ENCODE measurements at places on chromosomes 11 and 22.

DNA sequence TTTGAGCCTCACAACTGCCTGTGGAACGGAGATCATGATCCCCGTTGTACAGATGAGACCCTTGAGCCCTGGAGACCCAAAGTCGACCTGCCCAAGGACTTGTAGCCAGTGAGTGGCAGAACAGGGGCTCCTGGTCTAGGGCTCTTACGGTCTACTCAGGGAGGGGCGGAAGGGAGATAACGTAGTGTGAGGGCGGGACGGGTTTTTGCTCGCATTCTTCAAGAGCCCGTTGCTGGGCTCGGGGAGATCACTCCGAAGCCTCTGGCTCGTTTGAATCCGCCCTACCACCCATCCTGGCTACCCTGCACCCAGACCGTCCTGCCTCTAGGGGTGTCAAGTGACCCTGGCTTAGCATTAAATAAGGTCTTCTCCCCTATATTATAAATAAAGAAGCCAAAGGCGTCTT is 639 bp downstream of the CRY2 start:
- peak; percentile 69 for DNase-seq

DNA sequence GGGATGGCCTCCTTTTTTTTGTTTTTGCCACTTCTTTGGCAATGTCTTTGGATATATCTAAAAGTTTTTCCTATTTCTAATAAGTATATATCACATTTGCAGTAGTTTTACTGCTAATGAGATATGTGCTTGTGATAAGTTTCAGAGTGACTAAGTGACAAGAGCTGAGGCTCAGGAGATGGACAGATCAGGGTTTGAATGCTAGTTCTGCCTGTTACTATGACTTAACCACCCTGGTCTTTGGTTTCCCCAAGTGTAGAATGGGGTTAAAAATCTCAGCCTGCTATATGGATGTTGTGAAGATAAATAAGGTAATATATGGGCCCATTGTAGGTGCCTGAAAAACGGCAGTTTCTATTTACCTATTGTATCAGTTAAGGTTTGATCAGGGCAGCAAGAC is 9.1 kb upstream of the MICAL2 start:
- DNase-seq, result peak; percentile 20

- DNase-seq, result peak; percentile 61
These were observed 186.2 kb downstream of the SPON1 start for GRCh38 chr11:14148653-14149273.

- DNase-seq, result no peak
These were observed 40.9 kb upstream of the SUSD2 start for GRCh38 chr22:24140357-24140756.

DNA sequence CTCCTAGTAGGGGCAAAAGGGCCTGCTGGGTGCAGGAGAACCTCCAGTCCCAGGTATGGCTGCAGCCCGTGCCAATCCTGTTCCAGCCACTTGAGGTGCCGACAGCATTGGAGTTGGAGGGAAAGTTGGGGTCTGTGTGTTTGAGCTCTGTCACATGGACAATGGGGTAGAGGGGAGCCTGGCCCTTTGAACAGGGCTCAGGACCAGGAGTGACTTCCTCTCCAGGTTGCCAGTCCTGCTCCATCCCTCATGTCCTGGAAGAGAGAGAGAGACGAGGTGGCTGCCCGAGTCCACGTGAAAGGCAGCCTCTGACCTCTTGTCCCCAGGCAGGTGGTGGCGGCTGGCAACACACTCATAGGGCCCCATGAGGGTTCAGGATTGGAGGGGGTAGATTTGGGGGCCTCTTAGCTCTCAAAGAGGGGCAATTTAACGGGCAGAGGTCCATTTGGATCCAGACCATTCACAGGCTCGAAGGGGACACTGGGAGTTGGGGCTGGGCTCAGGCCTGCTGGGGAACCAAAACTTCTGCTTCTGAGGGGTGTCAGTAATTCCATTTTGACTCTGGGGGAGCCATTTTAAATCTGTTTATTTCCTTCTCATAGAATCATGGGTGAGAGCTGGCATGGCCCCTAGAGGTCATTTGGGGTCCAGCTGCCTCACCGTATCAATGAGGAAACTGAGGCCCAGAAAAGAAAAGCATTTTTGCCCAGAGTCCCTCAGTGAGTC is 4.1 kb downstream of the ADORA2A start:
- DNase-seq, result no peak

GRCh38 chr11:69193629-69194028 is 37.9 kb downstream of the SMIM38 start:
- no peak for DNase-seq

GRCh38 chr22:46714550-46714949 is 23.5 kb downstream of the CERK start:
- peak; percentile 31 for DNase-seq

GRCh38 chr11:66311470-66311964 is 5.3 kb downstream of the CD248 start:
- DNase-seq, result no peak

GRCh38 chr11:9955391-9955790 is 291.5 kb downstream of the SWAP70 start:
- DNase-seq, result no peak

DNA sequence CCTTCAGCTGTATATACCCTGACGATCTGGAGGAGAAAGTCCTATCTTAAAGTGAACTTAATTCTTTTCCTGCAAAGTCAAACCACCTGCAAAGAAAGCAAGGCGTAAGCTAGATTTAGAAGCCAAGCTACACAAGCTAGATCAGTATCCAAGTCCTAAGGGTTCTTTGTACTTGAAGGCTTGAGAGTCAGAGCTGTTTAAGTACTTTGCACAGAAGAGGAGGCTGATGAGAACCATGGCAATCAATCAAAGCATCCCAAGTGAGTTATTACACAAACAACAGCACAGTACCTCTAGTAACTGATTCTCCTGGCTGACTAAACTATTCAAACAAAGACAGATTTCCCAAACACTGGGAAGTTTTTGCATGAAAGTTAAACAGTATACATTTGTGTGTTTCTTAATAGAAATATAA is 1.9 kb downstream of the CDON start:
- DNase-seq, result no peak

- DNase-seq, result no peak
These were observed 29.3 kb upstream of the TCF20 start for GRCh38 chr22:42299586-42300258.

DNA sequence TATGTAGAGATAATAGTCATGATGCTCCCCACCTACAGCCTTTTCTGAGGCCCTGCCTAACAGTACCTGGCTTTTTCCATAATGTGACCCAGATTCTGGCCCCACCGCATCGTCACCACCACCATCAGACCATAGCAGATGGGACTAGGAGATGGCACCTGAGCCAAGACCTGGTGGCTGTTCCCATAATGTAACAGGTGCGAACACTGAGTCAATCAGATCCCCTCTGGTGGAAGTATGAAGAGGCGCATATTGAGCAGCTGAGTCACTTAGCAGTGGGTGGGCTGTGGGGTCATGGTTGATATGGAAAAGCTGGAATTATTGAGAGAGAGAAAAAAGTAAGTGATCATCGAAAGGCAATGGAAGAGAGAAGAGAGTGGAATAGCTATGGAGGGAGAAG is 578.0 kb upstream of the CADM1 start:
- no peak for DNase-seq

GRCh38 chr22:49587421-49587820 is 240.3 kb downstream of the BRD1 start:
- no peak for DNase-seq

DNA sequence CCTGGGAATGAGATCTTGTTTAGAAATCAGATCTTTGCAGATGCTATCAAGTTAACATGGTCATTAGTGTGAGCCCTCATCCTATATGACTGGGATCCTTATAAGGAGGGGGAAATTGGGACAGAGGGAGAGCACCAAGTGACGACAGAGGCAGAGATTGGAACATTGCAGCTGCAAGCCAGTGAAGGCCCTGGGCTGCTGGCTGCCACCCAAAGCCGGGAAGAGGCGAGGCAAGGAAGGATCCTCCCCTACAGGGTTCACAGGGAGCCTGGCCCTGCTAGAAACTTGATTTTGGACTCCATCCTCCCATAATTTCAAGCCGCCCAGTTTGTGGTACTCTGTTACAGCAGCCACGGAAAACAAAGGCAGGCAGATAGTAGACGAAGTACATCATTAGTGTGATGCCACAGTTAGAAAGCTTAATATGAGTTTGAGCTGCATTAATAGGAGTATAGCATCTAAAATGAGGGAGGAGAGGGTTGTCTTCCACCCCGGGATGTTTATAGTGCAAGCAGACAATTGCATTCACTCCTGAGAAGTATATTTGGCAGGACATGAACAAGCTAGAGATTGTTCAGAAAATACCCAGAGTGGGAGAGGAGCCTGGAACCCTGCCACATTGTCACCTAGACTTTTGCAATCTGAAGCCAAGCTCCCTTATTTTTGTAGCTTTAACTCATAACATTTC is 56.8 kb upstream of the CLMP start:
- DNase-seq, result peak; percentile 22

DNA sequence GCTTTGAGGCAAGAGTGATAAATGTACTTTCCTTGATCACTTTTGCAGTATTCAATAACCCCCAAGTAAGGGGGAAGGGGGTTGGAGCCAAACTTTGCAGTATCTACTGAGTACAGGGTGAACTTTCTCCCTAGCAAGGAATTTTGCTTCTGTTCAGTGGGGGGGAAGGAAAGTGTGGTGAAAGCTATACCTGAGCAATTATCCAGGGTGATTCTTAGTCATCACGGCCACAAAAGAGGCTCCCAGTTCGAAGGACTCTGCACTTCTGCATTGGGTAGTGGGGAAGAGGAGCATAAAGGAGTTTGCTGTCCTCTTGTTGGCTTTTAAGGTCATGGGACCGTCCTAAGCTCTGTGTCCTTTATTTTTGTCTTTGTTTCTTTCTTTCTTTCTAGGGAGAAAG is 346.5 kb upstream of the SYN3 start:
- no peak for DNase-seq

DNA sequence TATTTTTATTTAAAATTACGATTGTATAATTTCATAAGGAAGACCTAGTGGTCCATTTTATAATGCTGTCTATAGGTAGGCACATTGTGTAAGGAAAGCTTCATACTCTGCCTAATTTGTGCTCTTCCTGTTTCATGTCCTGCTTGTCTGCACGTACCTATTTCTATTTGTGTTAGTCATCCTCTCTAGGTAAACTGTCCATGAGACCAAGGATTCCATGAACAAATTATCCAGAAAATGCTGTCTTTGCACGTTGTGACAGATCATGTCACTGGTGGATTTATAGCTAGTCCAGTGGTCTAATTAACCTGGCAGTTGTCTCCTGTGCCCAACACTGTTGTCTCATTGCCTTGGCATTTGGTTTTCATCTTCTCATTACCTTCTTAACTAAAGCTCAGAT is 44.7 kb downstream of the DNAJC24 start:
- no peak for DNase-seq

GRCh38 chr11:78838417-78838816 is 263.8 kb upstream of the NARS2 start:
- no peak for DNase-seq

DNA sequence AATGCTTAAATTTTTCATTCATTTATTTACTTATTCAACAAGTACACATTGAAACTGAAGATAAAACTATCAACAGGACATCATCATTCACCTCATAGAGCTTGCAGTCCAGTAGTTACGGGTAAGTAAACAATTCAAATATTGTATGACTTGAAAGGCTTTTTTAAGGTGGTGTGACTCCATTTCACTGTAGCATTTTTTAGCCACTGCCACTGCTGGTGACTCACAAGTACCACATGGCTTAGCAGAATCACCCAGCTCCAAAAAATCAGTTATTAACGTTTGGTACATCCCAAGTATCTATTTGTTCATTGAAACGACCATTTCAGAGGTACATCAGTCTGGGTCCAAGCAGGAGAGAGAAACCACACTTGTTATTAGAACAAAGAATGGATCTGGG is 427.9 kb upstream of the DDI1 start:
- DNase-seq, result peak; percentile 50

DNA sequence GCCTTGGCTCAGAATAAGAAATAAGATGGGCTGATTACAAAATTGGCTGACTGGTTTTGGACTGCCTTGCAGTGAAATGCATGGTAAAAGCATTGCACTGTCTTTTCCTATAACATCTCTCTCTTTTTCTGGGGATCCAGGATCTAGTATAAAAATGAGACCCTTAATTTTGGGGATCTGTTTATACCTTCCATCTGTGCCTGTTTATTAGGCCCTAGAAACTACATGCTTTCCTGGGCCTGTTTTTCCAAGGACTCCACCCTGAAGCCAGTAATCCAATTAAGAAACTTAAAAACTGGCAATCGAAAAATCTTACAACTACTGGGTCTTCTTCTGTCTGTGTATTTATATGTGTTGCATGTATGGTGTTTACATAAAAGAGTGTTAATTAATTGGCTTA is 14.5 kb downstream of the HORMAD2 start:
- no peak for DNase-seq

GRCh38 chr11:1863352-1864216 is 10.7 kb downstream of the LSP1 start:
- DNase-seq, result peak; percentile 85

DNA sequence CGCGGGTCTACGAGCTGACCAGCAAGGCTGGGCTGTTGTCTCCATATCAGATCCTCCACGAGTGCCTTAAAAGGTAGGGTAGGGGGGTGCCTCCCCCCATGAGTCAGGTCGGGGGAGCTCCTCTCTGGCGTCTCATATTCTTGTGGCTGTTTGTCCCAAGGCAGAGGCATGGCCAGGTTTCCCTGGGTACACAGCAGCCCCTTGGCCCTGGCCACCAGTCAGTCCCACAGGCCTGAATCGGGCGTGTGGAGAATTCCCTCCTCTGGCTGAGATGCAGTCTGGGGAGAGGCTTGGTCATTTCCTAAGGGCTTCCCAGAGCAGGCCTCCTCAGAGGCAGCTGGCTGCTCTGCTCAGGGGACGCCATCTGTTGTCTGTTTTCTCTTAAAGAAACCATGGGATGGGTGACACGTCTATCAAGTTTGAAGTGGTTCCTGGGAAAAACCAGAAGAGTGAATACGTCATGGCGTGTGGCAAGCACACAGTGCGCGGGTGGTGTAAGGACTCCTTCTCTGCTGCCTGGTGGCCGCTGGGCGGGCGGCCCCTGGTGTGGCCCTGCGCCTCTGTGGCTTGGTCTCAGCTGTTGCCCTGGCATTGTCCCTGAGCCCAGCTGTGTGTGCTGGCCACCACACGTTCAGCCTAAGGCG is 9.6 kb upstream of the RANBP1 start:
- no peak for DNase-seq

GRCh38 chr11:2211113-2211971 is 39.7 kb upstream of the TH start:
- no peak for DNase-seq

DNA sequence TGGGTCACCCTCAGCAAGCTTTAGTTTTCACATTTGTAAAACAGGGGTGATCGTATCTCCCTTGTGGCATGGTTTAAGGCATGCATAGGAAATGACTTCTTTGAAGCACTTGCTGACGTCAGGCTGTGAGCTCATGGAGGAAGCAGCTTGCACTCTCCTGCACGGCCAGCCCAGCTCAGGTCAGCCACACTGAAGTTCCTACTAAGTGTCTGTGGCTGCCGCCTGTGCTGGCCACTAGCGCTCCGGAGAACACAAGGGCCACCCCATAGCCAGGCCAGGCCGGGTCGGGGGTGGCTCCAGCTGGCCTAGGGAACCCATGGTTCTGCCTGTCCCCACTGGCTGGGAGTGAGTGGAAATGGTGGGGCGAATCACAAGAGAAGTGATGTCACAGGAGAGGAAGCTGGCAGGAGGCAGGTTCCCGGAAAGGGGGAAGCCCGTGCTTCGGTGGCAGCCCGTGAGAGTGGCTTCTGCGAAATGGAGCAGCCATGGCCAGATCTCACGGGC is 28.2 kb downstream of the KCTD17 start:
- DNase-seq, result peak; percentile 50

Data from trophoblast cell (in vitro differentiated cells and primary cell).